ENCODE measurements at places on chromosomes 5 and 9.

- DNase-seq, result no peak
These were observed 45.6 kb downstream of the COL15A1 start for GRCh38 chr9:98989036-98990000.

DNA sequence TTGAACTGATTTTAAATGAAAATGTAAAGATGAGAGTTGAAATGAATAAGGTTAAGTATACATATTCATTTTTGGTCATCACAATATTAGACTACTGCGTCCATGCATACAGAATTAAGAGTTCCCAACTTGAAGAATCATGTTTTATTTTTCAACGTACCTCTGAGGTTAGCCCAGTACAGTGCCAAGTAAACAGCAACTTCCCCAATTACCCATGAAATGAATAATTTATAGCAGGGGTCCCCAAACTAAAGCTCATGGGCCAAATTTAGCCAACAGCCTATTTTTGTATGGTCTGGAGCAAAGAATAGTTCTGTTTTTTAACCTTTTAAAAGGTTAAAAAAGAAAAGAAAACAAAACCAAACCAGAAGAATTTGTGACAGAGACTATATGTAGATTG, 167.9 kb downstream of the CDC42SE2 start:
- DNase-seq, result no peak

GRCh38 chr5:94682814-94683520, 64.5 kb downstream of the SLF1 start:
- no peak for DNase-seq

DNA sequence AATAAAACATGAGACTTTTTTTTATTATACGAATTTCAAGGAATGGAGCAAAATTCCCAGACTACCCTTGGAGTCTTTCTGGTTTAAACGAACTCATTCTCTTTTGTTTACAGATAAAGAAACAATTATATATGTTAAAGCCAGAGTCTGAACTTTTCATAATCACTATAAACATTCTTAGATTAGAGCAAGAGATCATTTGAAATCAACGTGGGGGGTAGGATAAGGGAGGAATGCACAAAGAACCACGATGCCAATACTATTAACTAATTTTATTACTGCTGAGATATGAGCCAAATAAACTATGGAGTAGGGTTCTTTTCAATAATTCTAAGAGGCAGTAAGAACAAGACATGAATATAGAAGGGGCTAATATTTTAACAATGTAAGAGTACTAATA, 148.0 kb upstream of the FREM1 start:
- DNase-seq, result no peak

GRCh38 chr9:124215956-124216355, 41.8 kb upstream of the NEK6 start:
- DNase-seq, result no peak

DNA sequence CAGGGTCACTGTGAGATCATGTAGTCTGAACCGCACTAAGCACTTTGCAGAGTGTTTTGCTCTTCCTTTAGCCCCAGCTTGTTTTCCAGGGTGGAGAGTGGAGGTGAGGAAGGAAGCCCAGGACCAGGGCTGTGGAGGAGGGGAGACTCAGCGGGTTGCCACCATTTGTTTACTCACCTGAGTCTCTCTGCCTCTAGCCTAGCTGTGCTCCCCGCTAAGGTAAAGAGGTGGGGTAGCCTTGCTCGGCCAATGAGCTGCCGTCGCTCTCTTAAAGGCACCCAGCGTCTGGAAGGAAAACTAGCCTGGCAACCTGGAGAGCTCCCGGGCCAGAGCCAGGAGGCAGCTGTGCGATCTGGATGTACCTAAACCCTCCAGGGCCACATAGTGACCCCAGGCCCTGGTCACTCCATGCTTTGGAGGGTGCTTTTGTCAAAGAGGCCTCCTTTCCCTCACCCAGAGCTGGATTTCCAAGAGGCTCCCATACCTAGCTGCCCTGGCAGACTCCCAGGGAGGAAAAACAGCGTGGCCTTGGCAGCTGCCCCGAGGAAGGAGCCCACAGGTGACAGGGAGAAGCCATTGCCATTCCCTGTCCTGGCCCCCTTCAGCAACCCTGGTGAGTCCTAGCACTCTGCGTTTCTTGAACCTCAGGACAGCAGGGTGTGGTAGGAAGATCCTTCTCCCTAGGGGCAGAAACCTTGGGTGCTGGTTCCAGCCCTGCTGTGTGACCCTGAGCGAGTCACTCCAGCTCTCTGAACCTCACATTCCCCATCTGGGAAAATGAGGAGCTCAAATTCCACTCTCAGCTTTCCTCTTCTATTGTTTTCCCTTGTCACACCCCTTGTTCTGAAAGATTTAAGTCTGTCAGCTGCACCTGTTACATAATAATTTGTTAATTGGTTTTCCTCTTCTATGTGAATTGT, 42.4 kb upstream of the LARP1 start:
- DNase-seq, result no peak

GRCh38 chr9:23162789-23163188, 663.3 kb downstream of the ELAVL2 start:
- DNase-seq, result no peak

- no peak for DNase-seq
These were observed 314.3 kb downstream of the EBF1 start for GRCh38 chr5:158785397-158785796.
